Eye (tissue), 1 donor: ENCODE measurements at places on chromosomes 11 and 22.
A peak's percentile ranks its signal among the peaks of the same experiment; 100 is the strongest.

GRCh38 chr11:81870066-81870412 lies 863.6 kb downstream of the FAM181B start:
- no peak for DNase-seq

GRCh38 chr11:100716838-100717237 lies 29.8 kb downstream of the ARHGAP42 start:
- DNase-seq = no peak

GRCh38 chr11:12975195-12975594 lies 33.9 kb upstream of the RASSF10 start:
- DNase-seq = no peak

- DNase-seq = peak; percentile 45
Measured at GRCh38 chr11:12246147-12246546, 131.2 kb upstream of the PARVA start.

DNA sequence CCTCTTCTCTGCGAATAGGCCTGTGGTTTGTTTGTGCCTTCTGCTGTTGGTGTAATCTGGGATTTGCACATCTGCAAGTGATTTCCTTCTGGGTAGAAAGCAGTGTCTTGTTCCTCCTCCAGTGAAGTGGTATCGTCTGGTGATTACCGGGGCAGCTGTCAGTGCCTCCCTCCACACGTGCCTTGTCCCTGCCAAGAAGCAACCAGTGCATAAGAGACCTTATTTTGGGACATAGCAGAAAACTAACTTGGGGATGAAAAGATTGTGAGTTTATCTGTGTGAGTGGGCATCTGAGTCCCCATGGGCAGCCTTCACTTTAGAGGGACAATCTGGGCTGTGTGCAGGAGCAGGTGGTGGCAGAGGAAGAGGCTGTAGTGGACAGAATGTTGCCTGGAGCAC lies 71.5 kb upstream of the SORL1-AS1 start:
- peak; percentile 20 for DNase-seq
